Kidney (tissue), 22 donors: ENCODE measurements at places on chromosomes 6 and 20. TPM values are rescaled to one million over a fixed set of nuclear protein-coding genes. Genes with fewer than 3 reads are reported as not detected.

The SPATS1 gene
- not detected for total RNA-seq

The MICB gene
- 5.7 TPM for total RNA-seq

The C20orf204 gene
- total RNA-seq: 2.4 TPM

The BEND6 gene
- 0.72 TPM for total RNA-seq

The JAG1 gene
- 132 TPM for total RNA-seq

The C6orf47 gene
- total RNA-seq: 26.5 TPM

The CGA gene
- not detected for total RNA-seq

- no peak overlapping the region for H3K4me3 ChIP-seq
- H3K27ac ChIP-seq: no peak overlapping the region
- no peak for DNase-seq
- no peaks in the 10 kb centered on the region for H3K27me3 ChIP-seq
- H3K4me1 ChIP-seq: no peaks in the 10 kb centered on the region
Observed at GRCh38 chr20:61742097-61742825, 323.4 kb downstream of the TAF4 start.

DNA sequence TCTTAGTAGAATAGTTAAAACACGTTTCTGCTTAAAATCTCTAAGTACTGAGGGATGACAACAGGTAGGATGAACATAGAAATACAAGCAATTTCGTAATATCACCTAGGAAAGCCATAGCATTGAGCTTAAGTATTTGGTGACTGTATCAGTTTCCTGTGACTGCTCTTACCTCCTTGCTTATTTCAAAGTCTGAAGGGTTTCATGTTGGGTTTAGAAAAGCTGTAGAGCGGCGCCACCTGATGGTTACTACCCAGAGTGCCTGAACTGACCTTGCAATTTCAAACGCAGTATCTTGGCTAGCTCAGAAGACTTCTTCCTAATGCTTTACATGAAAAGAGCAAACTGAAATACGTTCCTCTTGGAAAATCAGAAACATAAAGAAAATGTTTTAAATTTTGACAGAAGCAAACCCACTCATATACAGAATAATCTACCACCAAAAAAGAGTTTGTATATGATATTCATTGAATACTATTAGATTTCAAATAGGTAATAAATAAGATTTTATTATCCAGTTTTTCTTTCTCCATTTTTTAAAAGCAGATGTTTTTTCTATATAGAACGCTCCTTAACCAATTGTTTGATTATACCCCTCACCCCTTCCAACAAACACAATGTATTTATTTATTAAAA, 82.3 kb upstream of the RIPOR2 start:
- no peaks in the 10 kb centered on the region for H3K27me3 ChIP-seq
- no peak overlapping the region for H3K4me3 ChIP-seq
- H3K27ac ChIP-seq: no peak overlapping the region
- DNase-seq: no peak
- no peaks in the 10 kb centered on the region for H3K36me3 ChIP-seq

DNA sequence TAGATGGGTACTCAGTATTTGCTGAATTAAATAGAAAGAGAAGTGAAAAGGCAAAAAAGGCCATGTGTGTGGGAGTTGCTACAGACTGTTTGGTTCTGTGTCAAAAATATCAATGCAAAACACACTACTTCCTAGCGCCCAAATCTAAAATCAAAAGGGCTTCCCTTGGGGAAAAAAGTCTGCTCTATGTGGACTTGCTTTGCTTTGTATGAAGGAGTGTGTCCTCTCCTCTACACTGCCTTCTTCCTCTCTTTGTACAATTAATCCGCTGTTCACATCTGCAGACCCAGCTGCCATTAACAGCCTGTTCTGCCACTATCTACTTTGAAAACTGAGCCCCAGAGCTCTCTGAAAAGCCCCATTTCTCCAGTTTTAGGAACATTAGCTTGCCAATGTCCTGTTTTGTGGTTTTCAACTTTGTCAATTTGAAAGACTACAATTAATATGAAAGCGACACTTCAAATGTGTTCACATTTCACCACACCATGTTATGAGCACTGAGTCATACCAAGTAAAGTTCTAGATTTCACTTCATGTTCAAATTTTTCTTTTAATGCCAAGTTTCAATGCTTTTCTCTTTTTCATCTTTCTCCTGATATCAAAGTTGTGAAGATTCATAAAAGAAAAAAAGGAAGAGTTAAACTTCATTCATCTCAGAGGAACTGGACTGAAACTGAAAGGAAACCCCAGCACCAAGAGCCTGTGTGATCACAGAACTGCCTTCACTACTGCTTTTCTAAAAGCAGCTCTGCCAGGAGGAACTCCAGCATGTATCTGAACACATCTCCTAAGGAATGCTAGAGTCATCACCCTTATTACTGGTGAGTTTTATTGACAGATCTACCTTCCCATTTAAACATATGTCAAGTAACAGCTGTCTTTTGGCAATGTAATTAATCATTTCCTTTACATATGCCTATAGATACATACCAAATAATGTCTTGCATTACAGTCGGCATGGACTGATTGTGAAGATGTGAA, 102.6 kb downstream of the KIF13A start:
- H3K27me3 ChIP-seq: no peaks in the 10 kb centered on the region
- no peak for DNase-seq
- H3K27ac ChIP-seq: no peak overlapping the region
- H3K4me3 ChIP-seq: no peak overlapping the region

- no peak overlapping the region for H3K27ac ChIP-seq
- H3K36me3 ChIP-seq: no peaks in the 10 kb centered on the region
- H3K27me3 ChIP-seq: no peaks in the 10 kb centered on the region
- H3K4me1 ChIP-seq: no peaks in the 10 kb centered on the region
- DNase-seq: no peak
Observed at GRCh38 chr6:12103158-12103557, 91.0 kb downstream of the HIVEP1 start.

DNA sequence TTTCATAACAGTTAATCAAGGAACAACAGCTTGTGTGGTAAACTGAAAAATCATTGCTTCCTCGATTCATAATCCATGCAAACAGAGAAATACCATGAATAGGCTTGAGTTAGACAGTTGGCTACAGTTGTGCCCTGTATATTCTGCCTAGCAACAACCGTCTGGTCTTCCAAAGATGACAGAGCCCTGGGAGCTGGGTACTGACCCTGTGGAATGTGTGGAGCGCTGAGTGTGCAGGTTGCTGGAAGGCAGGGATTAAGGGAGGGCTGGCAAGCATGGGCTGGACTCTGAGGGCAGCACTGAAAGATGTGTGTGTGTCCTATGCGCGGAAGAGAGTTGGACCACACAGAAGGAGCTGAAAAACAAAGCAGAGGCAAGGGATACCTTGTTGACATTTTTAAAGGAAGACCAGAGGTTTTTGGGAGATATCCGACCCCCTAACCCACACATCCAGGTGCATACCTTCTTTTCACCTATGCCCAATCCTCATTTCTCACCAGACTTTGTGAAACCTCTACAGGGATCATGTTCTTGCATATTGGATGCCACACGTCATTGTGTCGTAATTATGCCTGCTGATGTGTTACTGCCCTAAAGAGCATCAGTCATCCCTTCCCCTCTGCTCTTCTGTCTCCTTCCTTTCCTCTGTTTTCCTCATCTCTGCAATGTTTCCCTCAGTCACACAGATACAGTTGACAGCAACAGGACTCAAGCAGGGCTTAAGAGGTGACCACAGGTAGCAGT, 58.2 kb upstream of the VGLL2 start:
- no peak overlapping the region for H3K27ac ChIP-seq
- H3K4me3 ChIP-seq: no peak overlapping the region
- H3K36me3 ChIP-seq: no peaks in the 10 kb centered on the region
- no peaks in the 10 kb centered on the region for H3K27me3 ChIP-seq
- H3K4me1 ChIP-seq: no peaks in the 10 kb centered on the region

DNA sequence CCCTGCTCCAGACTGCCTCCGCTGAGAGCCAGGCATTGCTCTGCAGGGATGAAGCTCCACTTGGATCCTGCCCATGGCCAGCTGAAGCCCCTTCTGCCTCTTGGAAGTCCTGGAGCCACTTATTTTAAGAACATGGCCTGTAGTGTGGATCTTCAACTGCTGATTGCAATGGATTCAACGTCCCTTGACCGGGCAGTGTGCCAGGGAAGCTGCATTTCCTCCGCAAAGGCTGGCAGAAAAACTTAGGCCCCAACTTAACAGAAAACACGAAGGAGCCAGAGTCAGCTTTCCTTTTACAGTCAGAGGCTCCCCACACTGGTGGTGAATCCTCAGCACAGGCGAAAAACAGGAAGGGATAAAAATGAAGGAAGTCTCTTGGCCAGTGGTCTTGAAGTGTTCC, 26.3 kb upstream of the FOXQ1 start:
- H3K4me1 ChIP-seq: no peaks in the 10 kb centered on the region
- no peaks in the 10 kb centered on the region for H3K36me3 ChIP-seq
- DNase-seq: no peak
- H3K27me3 ChIP-seq: no peaks in the 10 kb centered on the region

DNA sequence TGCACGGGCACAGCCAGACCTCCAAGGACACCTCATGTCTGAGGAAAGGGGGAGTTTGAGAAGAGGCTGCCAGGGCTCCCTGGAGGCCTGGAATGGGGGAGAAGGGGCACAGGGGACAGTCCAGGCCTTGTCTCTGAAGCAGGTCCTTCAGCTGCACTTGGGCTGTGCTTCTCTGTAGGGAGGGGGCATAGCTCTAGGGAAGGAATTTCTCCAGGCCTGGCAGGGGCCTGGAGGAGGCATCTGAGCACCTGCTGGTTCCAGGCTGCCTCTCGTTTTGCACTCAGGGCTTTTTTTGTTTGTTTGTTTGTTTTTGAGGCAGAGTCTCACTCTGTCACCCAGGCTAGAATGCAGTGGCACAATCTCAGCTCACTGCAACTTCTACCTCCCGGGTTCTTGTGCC, 67.7 kb downstream of the BCAS4 start:
- no peaks in the 10 kb centered on the region for H3K36me3 ChIP-seq
- no peaks in the 10 kb centered on the region for H3K27me3 ChIP-seq
- H3K4me3 ChIP-seq: no peak overlapping the region
- no peaks in the 10 kb centered on the region for H3K4me1 ChIP-seq
- no peak overlapping the region for H3K27ac ChIP-seq
- no peak for DNase-seq

DNA sequence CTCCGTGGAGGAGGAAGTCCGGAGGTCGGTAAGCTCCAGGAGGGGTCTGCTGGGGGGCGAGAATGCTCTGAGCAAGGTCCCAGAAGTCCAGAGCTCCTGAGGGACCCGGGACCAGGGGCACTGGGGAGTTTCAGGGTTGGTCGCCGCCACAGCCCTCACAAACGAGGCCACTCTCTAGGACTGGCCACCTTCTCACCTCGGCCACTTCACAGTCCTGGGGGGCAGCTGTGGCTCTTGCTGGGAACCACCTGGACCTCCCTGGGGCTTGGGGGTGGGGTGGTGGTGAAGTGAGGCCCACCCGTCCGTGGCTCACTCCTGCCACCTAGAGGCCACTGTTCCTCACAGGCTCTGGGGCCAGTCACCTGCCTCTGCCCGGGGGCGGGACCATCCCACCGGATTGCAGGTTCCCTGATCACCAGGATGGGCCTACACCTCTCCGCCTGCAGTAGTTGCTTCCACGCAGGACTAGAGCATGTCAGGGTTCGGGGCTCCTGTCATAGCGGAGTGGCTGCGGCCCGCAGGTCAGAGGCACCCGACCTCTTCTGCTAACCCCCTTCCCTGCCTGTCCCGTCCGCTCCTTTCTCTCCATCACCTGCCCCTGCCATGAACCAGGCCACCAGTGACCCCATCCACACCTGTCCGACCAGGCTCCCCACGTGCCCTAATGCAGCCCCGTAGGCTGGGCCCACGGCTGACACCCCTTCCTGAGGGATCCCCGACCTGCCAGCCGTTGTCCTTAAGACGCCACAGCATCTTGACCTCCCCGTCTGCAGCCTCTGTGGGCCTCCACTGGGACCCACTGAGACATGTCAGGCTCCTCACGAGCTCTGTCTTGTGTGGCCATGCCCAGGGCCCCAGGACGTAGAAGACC, 5.1 kb upstream of the TCEA2 start:
- H3K36me3 ChIP-seq: no peaks in the 10 kb centered on the region
- peak; percentile 93 for DNase-seq
- H3K27ac ChIP-seq: peak overlapping the region; percentile 68

- no peaks in the 10 kb centered on the region for H3K36me3 ChIP-seq
- H3K4me1 ChIP-seq: no peaks in the 10 kb centered on the region
- H3K27me3 ChIP-seq: no peaks in the 10 kb centered on the region
- DNase-seq: no peak
- H3K4me3 ChIP-seq: no peak overlapping the region
Observed at GRCh38 chr6:52958546-52959255, 36.4 kb downstream of the GSTA4 start.

DNA sequence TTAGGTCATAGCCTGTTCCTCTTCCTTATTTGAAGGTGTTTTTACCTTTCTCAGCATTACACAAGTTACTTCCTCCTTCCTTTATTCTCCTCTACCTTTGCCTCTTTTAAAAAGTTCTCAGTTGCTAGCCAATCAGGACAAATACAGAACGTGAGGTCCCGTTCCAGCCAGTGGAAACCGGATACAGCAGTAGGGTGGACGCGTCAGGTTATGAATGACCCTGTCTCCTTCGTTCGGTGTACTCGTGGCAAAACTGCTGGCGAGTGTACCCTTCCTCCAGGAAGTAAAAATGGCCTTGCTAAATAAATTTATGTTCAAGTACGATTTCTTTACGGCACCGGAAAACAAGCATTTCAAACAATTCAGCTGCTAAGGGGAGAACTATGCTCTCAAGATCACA, 77.0 kb upstream of the MLN start:
- no peak overlapping the region for H3K4me3 ChIP-seq
- H3K4me1 ChIP-seq: no peaks in the 10 kb centered on the region

GRCh38 chr6:37589198-37589597, 89.5 kb upstream of the CCDC167 start:
- no peak overlapping the region for H3K4me3 ChIP-seq
- no peak overlapping the region for H3K27ac ChIP-seq
- no peaks in the 10 kb centered on the region for H3K36me3 ChIP-seq
- H3K4me1 ChIP-seq: no peaks in the 10 kb centered on the region
- DNase-seq: no peak

DNA sequence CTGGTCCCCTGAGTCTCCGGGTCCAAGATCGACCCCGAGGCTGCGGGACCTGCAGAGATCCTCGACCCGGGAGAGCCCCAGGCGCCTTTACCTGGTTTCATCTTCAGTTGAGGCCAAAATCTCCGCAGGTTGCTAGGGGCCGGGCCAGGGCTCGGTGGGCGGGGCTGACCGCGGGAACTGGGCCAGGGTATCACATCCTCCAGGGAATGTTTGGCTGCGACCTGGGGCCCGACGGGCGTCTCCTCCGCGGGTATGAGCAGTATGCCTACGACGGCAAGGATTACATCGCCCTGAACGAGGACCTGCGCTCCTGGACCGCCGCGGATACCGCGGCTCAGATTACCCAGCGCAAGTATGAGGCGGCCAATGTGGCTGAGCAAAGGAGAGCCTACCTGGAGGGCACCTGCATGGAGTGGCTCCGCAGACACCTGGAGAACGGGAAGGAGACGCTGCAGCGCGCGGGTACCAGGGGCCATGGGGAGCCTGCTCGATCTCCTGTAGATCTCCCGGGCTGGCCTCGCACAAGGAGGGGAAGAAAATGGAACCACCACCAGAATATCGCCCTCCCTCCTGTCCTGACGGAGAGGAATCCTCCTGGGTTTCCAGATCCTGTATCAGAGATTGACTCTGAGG, 53.8 kb upstream of the POLR1H start:
- DNase-seq: peak; percentile 47
- H3K36me3 ChIP-seq: peaks cover 4% of the 10 kb centered on the region
- peaks cover 7% of the 10 kb centered on the region for H3K4me1 ChIP-seq
- H3K27me3 ChIP-seq: peaks cover 15% of the 10 kb centered on the region
- H3K4me3 ChIP-seq: no peak overlapping the region

- H3K4me3 ChIP-seq: no peak overlapping the region
- no peak for DNase-seq
- H3K27me3 ChIP-seq: no peaks in the 10 kb centered on the region
- no peak overlapping the region for H3K27ac ChIP-seq
- no peaks in the 10 kb centered on the region for H3K36me3 ChIP-seq
Observed at GRCh38 chr6:70375882-70376281, 37.4 kb upstream of the FAM135A start.
